ENCODE measurements at places on chromosomes 7 and 10.

GRCh38 chr10:122494833-122495232 lies 33.5 kb downstream of the HTRA1 start:
- no peak for DNase-seq

- no peak for DNase-seq
Measured at GRCh38 chr10:115830265-115830970, 442.6 kb downstream of the GFRA1 start.

DNA sequence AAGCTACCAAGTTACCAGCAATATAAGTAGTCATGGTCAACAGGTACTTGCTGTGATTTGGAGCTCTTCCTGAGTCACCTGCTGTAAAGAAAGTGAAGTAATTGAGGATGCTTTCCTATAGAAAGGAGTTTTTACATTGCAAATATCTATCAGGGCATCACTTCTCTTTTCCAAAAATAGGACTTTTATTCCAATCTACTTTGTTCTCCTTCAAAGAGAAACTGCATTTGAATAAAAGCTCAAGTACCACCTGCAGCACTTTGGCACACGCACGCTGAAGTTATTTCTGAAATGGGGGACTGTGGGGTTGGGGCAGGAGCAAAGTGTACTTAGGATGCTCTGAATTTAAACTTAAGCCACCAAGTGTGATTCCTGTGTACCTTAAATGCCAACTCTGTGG lies 81.8 kb upstream of the PRKAR2B start:
- no peak for DNase-seq

GRCh38 chr10:96636551-96636950 lies 49.7 kb upstream of the TM9SF3 start:
- DNase-seq = no peak

DNA sequence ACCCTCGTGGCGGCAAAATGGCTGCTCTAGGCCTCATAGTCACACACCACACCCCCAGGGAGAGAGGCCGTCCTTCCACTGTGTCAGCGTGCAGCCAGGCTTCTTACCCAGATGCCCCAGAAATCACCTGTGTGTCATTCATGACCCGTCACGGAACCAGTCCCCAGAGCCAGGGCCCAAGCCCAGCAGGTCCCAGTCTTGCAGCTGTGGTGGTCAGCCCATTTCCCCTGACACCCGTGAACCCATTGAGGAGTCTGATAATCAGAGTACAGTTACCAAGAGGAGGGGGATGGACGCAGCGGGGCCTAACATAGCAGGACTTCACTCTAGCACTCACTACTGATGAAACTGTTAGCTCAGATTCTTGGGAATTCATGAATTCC lies 112.1 kb downstream of the ACTR3B start:
- DNase-seq = no peak
